Karpas-422 (cell line): ENCODE measurements at places on chromosomes 5 and 9.

DNA sequence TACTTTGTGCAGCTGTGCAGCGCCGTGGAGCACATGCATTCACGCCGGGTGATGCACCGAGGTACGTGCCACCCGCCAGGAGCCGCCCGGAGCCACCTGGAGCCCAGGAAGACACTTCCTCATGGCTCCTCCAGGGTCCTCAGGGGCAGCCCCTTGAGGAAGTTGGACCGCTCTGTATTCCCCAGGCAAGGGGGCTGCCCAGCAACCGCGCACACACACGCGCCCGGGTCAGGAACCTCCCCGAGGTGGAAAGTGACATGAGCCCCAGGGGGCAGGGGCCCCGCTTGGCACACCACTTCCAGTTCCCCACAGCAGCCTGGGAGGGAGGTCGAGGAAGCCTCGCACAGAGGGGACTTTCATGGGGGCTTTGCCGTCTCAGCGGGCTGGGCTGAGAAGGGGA, 68.6 kb downstream of the NEK6 start:
- DNase-seq, result no peak

GRCh38 chr9:106976772-106977171, 113.8 kb downstream of the ZNF462 start:
- DNase-seq, result peak; percentile 50

DNA sequence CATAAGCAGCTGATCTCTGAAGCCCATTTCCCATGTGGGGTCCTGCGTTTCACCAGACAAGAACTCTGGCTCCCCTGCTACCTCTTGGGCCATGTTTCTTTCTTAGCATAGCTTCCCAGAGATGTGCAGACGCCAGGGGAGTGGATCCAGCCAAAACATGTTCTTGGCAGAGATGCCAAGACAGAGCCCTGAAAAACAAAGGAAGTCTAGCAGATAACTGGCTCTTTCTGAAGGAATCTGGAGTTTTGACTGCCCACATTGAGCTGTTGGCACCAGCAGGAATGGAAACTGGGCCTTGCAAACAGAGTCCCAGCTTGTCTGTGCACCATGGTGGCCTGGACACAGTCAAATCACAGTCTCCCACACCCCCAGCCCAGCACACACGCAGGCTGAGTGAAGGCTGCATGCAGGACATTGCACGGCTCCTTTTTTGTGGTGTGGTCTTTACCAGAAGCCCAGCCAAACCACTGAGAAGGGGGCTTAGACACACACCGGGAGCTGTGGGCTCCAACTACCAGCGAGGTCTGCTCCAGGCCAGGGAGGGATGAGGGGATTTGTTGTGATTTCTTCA, 114.7 kb downstream of the SNX18 start:
- no peak for DNase-seq

DNA sequence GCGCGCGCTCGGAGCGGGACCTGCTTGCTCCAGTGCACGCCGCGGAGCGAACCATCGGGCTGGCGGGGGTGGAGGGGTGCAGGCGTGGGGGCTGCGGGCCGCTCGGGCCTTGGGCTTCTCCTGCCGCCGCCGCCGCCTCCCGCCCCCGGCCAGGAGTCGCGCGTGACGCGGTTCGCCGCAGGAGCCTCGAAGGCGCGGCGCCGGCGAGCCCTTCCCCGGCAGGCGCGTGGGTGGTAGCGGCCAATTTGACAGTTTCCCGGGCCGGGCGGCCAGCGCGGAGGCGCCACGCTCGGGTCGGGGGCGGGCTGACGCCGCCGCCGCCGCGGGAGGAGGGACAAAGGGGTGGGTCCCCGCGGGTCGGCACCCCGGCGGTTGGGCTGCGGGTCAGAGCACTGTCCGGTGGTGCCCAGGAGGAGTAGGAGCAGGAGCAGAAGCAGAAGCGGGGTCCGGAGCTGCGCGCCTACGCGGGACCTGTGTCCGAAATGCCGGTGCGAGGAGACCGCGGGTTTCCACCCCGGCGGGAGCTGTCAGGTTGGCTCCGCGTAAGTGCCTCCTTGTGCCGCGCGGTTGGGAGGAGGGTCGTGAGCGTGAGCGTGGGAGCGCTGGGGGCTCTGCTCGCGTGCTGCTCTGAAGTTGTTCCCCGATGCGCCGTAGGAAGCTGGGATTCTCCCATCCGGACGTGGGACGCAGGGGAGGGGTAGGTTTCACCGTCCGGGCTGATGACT, at the start of gene TJP2:
Gene TJP2, plus strand, starts transcription at position 387 of the 725 bp plus-strand sequence. Its CDS starts 96 bp downstream, at position 483.
- no peak for DNase-seq

GRCh38 chr5:45376417-45376816, 319.8 kb downstream of the HCN1 start:
- no peak for DNase-seq

GRCh38 chr5:165209101-165209727, 1703.8 kb downstream of the MAT2B start:
- DNase-seq, result peak; percentile 62

DNA sequence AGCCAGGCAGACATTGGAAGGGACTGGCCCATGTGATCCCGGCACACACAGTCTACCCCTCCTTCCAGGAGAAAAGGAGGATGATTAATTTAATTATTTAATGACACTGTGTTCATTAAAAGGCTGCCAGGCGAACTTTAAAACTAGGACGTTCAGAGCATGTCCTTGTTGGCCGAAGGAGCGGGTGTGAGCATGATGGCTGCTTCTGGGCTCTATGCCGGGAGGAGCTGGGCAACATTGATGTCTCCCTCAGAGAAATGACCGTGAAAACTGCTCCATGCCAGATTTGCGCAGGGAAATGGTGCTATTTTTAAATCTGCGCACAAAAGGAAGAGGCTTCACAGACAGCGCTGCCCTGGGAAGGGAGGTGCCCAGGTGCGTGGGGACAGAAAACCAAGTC, 284.9 kb upstream of the IRX4 start:
- no peak for DNase-seq

- DNase-seq, result peak; percentile 51
Measured at GRCh38 chr5:141623186-141623585, 4.4 kb upstream of the DIAPH1 start.

DNA sequence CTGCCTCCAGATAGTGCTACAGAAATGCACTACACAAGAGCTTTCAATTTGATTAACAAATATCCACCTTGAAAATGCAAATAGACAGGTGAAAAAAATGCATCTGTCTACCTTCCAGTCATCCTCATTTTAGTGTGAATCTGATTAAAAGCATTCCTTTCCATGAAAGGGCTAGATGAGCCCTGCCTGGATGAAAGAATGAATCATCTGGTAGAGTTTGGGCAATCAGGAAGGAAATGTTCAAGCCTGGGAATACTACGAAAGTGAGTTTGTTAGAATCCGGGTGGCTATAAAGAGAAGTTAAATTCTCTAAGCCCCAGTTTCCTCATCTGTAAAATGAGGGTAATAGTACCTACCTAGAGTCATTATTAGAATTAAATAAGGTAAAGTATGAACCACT, 142.6 kb downstream of the FAM114A2 start:
- no peak for DNase-seq

GRCh38 chr5:91296674-91297143, 86.4 kb downstream of the ARRDC3 start:
- DNase-seq, result no peak

GRCh38 chr5:165607026-165607425, 2101.6 kb downstream of the MAT2B start:
- DNase-seq, result no peak

DNA sequence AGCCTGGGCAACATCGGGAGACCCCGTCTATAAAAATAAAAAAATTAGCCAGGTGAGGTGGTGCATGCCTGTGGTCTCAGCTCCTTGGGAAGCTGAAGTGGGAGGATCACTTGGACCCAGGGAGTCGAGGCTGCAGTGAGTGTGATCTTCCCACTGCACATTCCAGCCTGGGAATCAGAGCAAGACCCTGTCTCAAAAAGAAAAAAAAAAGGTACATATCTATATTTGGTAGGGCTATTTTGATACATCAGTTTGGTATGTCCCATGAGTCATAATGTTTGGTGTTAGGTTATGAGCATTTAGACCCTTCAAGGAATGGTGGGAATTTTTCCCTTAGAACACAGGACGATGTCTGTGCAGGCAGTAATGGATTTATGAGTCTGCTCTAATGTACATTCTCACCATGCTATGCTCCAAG, 55.3 kb upstream of the POU4F3 start:
- DNase-seq, result no peak
